ENCODE measurements at places on chromosomes 1 and 21.

DNA sequence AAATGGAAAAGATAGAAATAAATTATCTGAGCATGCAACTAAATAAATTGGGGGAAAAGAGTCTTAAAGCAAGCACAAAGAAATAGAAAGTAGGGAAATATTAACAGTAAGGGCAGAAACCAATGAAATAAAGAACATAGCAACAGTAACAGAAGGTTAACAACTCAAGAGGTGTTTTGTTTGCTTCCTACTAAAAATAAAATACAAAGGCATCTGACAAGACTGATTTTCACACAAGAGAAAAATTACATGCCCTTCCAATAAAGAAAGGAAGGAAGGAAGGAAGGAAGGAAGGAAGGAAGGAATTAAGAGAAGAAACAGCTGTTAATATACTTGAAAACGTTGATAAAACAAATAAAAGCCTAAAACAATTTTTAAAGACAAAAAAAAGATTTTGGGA, 240.2 kb downstream of the SEC16B start:
- DNase-seq = no peak

- no peak for DNase-seq
These were observed 9.5 kb downstream of the KDM4A start for GRCh38 chr1:43659212-43660166.

DNA sequence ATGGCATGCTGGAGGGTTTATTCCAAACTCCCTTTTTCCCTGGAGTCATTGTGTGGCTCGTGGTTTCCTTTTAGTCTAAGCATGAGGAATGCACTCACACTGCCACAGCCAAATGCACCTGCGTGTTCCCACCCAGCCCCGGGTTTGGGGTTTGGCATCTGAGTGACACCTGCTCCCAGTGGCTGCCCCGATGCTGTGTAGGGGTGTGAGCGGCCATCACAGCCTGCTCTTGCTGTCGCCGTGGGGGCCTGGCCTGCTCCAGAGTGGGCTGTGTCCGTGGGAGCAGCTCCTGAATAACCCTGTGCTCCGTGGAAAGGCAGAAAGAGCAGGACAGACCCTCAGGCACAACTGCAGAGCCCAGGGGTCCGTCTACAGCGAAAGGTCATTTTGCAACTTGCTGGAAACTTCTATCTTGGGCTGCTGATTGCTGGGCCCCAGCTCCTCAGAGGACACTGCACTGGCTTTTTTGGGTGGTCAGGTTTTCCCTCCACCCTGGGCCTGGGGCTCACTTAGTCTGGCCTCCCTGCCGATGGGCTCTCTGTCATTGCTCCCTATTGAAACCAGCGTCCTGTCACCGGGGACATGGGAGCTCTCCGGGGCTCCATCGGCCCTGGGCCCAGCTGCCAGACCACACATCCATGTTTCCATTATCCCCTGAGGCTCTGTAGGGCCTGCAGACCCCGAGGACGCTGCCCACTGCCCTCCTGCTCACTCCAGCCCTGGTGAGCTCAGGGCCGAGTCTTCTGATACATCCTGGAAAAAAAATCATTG, 74.1 kb downstream of the AJAP1 start:
- DNase-seq = no peak

- no peak for DNase-seq
These were observed 2.3 kb downstream of the LYPLA2 start for GRCh38 chr1:23793018-23793781.

DNA sequence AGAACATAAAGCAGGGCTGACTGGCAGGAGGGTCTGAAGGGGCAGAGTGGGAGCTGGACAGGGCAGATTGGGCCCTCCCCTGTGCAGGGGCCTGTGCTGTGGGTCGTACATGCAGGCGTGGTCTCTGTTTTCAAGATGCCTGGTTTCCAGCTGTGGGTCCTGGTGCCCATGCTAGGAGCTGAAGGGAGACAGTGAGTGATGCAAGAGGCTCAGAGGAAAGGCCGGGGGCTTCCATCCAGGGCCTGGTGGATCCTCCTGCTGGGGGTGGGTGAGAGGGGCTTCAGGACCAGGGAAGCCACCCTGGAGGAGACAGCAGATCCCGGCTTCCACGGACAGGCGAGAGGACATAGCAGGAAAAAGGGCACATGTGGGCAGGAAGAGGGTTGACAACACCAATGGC, 349.0 kb upstream of the VAMP3 start:
- peak; percentile 18 for DNase-seq

DNA sequence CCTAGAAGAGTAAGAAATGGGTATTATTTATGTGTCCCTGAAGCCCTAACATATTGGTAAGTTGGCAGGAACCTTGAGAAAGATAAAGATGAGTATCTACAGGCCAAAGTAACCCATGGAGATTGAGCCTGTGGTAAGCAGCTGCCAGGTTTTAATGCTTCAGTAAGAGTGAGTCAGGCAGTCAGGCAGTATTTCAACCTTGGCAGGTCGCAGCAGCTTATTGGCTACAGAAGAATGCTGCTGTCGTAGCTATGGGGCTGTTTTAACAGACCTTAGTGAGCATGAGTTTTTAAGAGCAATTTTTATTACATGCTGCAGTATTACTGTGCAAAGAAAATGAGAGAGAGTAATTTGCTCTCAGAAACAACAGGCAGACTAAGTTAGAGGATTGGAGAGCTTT, 10.3 kb upstream of the SLC30A10 start:
- no peak for DNase-seq

DNA sequence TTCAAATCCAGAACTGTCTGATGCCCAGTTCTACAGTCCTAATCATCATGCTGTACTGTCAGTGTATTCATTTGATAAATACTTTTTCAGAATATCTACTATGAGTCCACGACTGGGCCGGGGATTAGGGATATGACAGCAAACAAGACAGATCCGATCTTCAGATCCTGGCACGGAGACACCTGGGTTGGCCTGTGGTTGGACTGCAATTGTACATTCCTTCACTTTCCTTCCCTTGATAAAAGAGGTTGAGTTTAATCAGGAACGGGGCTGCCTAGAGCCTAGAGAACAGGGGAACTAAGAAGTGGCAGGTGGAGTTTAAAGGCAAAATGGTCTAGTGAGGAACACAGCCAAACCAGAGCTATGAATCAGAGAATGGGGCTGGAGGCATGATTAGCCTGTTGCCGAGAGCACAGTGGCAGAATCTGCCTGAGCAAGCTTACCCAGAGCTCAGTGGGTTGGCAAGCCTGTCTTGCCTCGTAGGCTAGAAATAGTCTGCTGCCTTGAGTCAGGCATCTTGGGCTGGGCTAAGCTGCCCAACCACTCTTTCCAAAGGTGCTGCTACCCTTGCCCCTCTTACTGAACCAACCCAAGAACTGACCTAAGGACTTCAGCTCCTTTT, 38.1 kb upstream of the PTCH2 start:
- no peak for DNase-seq

DNA sequence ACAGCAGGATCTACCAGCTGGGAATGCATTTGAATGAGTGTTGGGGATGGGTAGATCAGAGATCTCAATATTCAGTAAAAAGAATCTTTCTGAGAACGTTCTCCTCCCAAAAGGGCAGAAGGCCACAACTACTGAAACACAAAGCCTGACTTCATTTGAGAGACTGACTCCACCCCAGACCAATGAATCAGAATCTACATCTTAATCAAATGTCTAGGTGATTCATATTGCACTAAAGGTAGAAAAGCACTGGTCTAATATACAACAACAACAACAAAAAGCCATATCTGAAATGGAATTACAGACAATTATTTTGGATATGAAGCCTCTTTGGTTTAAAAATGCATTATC, 123.9 kb downstream of the SMYD3 start:
- no peak for DNase-seq

GRCh38 chr1:112501810-112502641, 6.7 kb upstream of the WNT2B start:
- peak; percentile 48 for DNase-seq

DNA sequence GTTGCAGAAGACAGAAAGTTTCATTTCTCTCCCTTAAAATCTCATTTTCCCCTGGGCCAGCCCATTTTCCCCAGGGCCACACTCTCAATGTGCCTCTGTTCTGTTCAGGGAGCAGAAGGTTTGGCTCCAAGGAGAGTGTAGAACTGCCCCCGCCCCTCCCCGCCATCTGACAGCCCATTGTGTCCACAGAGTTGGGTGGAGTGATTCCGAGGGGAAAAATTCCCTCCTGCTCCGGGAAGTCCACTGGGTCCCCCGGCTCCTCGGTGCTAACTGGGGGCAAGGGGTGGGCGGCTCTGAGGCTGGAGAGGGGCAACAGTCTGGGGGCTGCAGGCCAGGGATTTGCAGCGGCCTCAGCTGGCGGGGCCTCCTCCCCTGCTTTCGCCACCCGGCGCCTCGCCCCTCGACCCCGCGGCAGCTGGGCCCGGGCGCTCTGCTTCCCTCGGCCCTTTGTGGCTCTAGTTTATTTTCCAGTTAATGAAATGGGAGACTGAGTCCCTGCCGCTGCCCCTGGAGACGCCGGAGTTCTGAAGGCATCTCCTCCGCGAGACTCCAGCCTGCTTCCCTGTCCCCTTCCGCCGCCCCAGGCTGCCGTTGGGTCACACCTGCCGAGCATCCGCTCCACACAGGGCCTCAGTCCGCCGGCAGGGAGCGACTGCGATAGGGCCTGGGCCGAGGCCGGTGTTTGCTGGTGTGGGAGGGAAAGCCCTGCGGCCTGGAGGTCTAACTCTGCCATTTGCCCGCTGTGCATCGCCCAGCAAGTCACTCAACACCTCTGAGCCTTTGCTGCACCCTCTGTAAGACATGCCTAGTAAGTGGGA, 14.7 kb upstream of the KIRREL1 start:
- no peak for DNase-seq

DNA sequence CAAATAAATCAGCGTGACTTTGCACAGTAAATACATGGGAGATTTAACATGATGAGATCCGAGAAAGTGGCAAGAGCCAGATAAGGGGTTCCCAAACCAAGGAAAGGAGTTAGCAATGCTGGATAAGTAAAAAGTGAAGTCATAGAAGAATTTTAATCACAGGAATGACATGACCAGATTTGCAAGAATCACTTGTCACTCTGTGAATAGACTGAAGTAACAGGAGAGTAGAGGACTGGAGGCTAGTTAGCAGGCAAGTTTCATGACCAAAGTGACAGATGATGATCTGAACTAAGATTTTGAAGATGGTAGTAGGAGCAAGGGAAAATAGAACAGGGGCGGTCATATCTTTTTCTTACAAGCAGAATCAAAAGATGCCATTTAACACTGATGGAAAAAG, 8.4 kb downstream of the CFH start:
- DNase-seq = no peak
